Kidney (tissue), 22 donors: ENCODE measurements at places on chromosomes 7 and 10. TPM values are rescaled to one million over a fixed set of nuclear protein-coding genes. Genes with fewer than 3 reads are reported as not detected.

- H3K27me3 ChIP-seq: no peaks in the 10 kb centered on the region
- no peak for DNase-seq
- no peaks in the 10 kb centered on the region for H3K4me1 ChIP-seq
- no peak overlapping the region for H3K4me3 ChIP-seq
Measured at GRCh38 chr7:133746847-133747246, 380.3 kb upstream of the LRGUK start.

The KCP gene
- total RNA-seq: 44.6 TPM

GRCh38 chr10:71265618-71266146 lies 53.3 kb downstream of the UNC5B start:
- no peak overlapping the region for H3K27ac ChIP-seq
- no peak for DNase-seq
- H3K4me1 ChIP-seq: peaks cover 22% of the 10 kb centered on the region
- no peaks in the 10 kb centered on the region for H3K27me3 ChIP-seq
- H3K4me3 ChIP-seq: no peak overlapping the region
- H3K36me3 ChIP-seq: no peaks in the 10 kb centered on the region

The TMEM184A gene
- total RNA-seq: 11.0 TPM

The AKR1C3 gene
- 61.8 TPM for total RNA-seq

The PAPSS2 gene
- 84.2 TPM for total RNA-seq

- no peaks in the 10 kb centered on the region for H3K36me3 ChIP-seq
- H3K27me3 ChIP-seq: no peaks in the 10 kb centered on the region
- no peak overlapping the region for H3K4me3 ChIP-seq
Measured at GRCh38 chr7:106054971-106055532, 57.1 kb downstream of the SYPL1 start.

DNA sequence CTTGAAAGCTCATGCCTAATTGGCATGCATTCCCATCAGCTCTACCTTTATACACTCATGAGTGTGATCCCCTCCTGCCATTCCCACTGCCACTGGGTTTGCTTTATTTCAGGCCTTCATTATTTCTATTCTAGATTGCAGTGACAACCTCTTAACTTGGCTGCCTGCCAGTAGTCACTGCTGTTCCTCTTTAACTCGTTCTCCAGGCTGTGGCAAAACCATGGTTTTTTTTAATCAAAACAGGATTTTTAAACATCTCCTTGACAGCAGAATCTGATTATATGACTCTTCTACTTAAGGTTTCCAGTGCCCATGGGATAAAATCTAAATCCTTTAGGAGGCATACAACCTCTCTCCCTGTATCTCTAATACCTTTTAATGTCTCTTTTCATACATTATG lies 223.7 kb upstream of the PCDH15 start:
- no peak overlapping the region for H3K27ac ChIP-seq
- H3K4me1 ChIP-seq: peaks cover 2% of the 10 kb centered on the region
- DNase-seq: no peak
- no peaks in the 10 kb centered on the region for H3K36me3 ChIP-seq

The TRIM74 gene
- 1.3 TPM for total RNA-seq

DNA sequence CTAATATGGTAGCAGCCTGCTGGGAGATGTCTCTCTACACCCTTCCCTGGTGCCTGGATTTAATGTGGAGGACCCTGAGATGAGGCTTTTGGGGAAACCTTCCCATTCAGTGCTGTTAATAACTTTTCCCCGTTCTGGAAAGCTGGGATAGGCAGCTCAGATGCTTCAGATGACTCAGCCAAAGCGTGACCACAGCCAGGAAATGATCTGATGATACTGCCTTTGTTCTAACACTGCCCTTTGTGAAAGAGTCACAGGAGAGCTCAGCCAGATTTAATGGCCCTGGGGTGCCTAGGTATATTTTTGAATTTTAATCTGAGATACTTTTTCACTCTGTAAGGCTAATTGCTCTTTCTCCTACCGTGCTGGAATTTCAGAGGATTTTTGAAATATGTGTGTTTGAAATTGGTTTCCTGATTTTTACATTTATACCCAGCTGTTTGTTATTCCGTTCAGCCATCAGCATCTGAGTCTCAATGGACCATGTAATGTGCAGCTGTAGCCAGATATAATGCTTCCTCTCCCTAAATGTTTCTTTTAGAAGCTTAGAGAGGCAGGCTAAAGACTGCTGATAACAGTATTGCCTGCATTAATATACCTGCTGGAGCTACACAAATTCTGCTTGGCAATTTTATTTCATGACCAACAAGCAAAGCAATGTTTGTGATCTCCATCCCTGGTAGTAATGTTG lies 17.8 kb downstream of the CELF2 start:
- no peaks in the 10 kb centered on the region for H3K27me3 ChIP-seq
- no peak overlapping the region for H3K27ac ChIP-seq
- no peaks in the 10 kb centered on the region for H3K4me1 ChIP-seq

GRCh38 chr10:114871379-114871778 lies 49.8 kb downstream of the FHIP2A start:
- no peaks in the 10 kb centered on the region for H3K27me3 ChIP-seq
- no peaks in the 10 kb centered on the region for H3K36me3 ChIP-seq
- no peak for DNase-seq
- H3K4me1 ChIP-seq: no peaks in the 10 kb centered on the region
- H3K27ac ChIP-seq: no peak overlapping the region

The TAF3 gene
- total RNA-seq: 8.7 TPM

The AKR1D1 gene
- total RNA-seq: not detected

- no peaks in the 10 kb centered on the region for H3K27me3 ChIP-seq
- H3K36me3 ChIP-seq: no peaks in the 10 kb centered on the region
- no peak for DNase-seq
- peaks cover 5% of the 10 kb centered on the region for H3K4me1 ChIP-seq
Measured at GRCh38 chr10:104340111-104340526, 1.9 kb upstream of the ITPRIP start.

GRCh38 chr10:77501152-77501845 lies 136.3 kb downstream of the KCNMA1 start:
- no peaks in the 10 kb centered on the region for H3K27me3 ChIP-seq
- no peak overlapping the region for H3K4me3 ChIP-seq
- H3K4me1 ChIP-seq: no peaks in the 10 kb centered on the region
- H3K27ac ChIP-seq: no peak overlapping the region
- no peaks in the 10 kb centered on the region for H3K36me3 ChIP-seq

The PTF1A gene
- not detected for total RNA-seq

The PLPP4 gene
- total RNA-seq: 6.4 TPM

- DNase-seq: no peak
- H3K4me1 ChIP-seq: no peaks in the 10 kb centered on the region
- H3K27ac ChIP-seq: no peak overlapping the region
- no peaks in the 10 kb centered on the region for H3K27me3 ChIP-seq
Measured at GRCh38 chr7:101620395-101620794, 8.7 kb downstream of the MYL10 start.

GRCh38 chr10:8137726-8138125 lies 83.2 kb downstream of the GATA3 start:
- no peak overlapping the region for H3K4me3 ChIP-seq
- no peaks in the 10 kb centered on the region for H3K27me3 ChIP-seq

- peaks cover 7% of the 10 kb centered on the region for H3K27me3 ChIP-seq
- H3K27ac ChIP-seq: no peak overlapping the region
- no peak for DNase-seq
- no peaks in the 10 kb centered on the region for H3K36me3 ChIP-seq
- H3K4me1 ChIP-seq: no peaks in the 10 kb centered on the region
Measured at GRCh38 chr7:23474829-23475575, 4.7 kb upstream of the IGF2BP3 start.

DNA sequence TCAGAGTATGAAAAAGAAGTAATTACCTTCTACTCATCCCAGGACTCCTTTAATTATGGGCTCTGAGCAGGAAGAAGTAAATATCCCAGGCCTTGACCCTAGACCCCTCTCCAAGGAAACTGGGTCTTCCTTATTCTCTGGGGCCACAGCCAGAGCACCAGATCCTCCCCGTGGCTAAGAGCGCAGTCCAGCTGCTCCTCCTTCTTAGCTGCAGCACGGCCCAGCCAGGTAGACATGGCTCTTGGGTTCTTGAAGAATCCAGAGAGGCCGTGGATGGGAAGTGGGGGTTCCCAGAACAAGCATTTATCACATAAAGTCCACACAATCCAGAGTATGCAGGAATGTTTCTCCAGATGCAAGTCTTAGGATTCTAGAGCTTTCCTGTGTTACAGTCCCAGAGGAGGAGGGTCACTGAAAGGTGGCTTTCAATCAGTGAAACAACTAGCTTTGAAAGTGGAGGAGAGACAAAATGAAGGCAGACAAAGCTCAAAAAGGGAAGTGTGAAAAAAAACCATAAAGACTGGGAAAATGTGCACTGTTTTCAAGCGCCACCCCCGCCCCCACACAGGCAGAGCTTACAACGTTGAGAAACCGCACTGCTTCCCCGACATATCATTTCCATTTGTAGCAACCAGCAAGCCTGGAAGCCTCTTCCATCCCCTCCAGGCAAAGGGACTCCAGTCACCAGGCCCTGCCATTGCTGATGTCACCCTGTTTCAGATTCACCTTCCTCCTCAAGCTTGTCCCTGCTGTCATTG lies 396.5 kb upstream of the MKI67 start:
- DNase-seq: no peak
- H3K4me1 ChIP-seq: no peaks in the 10 kb centered on the region
- H3K27ac ChIP-seq: no peak overlapping the region
- H3K4me3 ChIP-seq: no peak overlapping the region
- no peaks in the 10 kb centered on the region for H3K27me3 ChIP-seq
- no peaks in the 10 kb centered on the region for H3K36me3 ChIP-seq

DNA sequence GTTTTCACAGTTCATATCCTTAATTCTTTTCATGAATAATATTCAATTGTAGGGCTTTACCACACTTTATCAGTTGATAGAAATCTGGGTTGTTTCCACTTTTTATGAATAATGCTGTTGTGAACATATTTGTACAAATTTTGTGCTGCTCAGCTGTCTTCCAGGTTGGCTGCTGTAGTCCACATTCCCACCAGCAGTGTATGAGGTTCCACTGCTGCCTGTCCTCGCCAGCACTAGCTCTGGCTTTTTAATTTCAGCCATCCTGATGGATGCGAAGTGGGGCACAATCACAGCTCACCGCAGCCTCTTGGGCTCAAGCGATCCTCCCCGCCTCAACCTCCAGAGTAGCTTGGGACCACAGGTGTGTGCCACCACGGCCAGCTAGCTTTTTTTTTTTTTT lies 32.8 kb downstream of the NUDT5 start:
- H3K27me3 ChIP-seq: no peaks in the 10 kb centered on the region
- no peaks in the 10 kb centered on the region for H3K4me1 ChIP-seq
- no peak for DNase-seq
- H3K27ac ChIP-seq: no peak overlapping the region
- H3K4me3 ChIP-seq: no peak overlapping the region

The CTAGE6 gene
- total RNA-seq: 0.13 TPM

The PLXDC2 gene
- total RNA-seq: 42.1 TPM

The ZNF25 gene
- 10.8 TPM for total RNA-seq

DNA sequence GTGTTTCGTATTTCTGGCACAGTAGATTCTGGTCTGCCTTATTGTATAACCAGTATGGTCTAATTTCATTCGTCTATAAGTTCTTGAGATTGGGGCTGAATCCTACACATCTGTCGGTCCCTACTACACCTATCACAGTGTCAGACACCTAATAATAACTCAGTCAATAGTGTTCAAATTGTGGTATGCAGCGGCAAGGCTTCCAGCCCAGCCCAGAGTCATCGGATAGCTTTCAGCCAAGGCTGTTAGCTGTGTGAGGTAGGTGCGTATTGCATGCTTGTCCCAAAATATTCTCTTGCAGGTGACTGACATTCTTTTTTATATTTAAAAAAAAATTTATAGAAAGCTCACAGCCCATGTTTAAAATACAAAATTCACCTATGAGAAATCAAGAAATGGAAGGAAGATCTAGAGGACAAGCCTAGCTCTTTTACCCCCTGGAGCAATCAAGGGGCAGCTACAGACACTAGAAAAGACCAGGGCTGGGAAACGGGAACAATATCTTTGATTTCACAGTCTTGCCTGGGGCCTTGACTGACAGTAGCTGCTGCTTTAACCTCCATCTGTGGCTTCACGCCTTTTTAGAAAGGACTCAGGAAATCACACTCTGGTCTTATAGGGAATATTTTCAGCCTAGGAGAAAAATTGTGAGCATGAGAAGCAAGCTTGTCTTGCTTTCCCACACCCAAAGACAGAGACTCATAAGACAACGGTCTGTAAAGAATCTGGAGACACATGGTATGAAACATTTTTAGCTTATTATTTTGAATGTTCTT lies 9.5 kb upstream of the ASB4 start:
- H3K27me3 ChIP-seq: no peaks in the 10 kb centered on the region
- H3K36me3 ChIP-seq: no peaks in the 10 kb centered on the region
- H3K4me3 ChIP-seq: no peak overlapping the region
- no peak for DNase-seq
- H3K27ac ChIP-seq: no peak overlapping the region

- no peak for DNase-seq
- H3K4me1 ChIP-seq: peaks cover 3% of the 10 kb centered on the region
- no peak overlapping the region for H3K4me3 ChIP-seq
- no peak overlapping the region for H3K27ac ChIP-seq
- no peaks in the 10 kb centered on the region for H3K27me3 ChIP-seq
Measured at GRCh38 chr10:80526218-80526617, 11.5 kb upstream of the SH2D4B start.

DNA sequence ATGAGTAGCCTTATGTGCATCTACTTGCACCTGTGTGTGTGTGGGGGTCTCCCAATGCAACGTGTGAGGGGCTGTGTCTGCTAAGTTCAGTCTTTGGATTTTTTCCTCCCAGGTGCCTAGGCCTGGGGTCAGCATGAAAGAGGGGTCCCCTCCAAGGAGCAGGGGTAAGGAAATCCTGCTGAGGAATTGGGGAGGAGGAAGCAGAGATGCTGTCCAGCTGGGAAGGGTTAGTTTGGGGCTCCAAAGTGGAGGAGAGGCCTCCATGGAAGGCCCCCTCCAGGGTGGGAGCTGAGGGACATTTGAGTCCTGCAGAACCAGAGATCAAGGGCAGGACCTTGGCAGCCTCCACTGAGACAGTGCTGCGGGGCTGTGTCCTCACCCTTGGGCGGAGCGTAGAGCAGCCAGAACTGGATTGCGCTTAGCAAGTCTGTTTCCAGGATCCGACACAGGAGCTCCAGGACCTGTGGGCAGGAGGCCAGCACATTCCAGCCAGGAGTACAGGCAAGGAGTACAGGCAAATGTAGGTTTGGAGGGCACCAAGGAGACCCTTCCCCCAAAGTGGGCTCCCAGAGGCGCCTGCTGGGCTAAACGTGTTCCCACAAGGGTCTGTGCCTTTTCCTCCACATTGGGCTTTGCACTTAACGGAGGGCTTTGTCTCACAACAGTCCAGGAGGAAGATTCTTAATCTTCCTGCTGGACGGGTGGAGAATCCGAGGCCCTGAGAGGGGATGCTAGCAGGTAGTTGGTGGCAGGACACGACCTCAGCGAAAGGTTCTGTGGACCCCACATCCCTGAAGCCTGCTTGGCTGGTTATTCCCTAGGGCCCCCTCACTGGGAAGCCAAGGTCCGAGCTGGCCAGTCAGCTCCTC lies 10.1 kb downstream of the TBATA start:
- H3K36me3 ChIP-seq: no peaks in the 10 kb centered on the region
- no peaks in the 10 kb centered on the region for H3K27me3 ChIP-seq
- peak overlapping the region; percentile 49 for H3K27ac ChIP-seq
- no peak overlapping the region for H3K4me3 ChIP-seq
- no peak for DNase-seq

- H3K27me3 ChIP-seq: no peaks in the 10 kb centered on the region
- H3K36me3 ChIP-seq: no peaks in the 10 kb centered on the region
- no peaks in the 10 kb centered on the region for H3K4me1 ChIP-seq
- no peak overlapping the region for H3K4me3 ChIP-seq
Measured at GRCh38 chr7:78279457-78279856, 480.9 kb downstream of the PHTF2 start.

- H3K27ac ChIP-seq: no peak overlapping the region
- no peak for DNase-seq
- H3K27me3 ChIP-seq: no peaks in the 10 kb centered on the region
- H3K36me3 ChIP-seq: no peaks in the 10 kb centered on the region
- no peaks in the 10 kb centered on the region for H3K4me1 ChIP-seq
- no peak overlapping the region for H3K4me3 ChIP-seq
Measured at GRCh38 chr10:111525696-111526095, 448.9 kb downstream of the ADRA2A start.
